Stimulated activated CD4-positive, alpha-beta T cell treated with anti-CD3 and anti-CD28 coated beads, TNF-alpha, amount 100 ng/mL, for 4 hours (primary cell): ENCODE measurements at places on chromosomes 12 and 14.

- DNase-seq = no peak
These were observed 23.2 kb upstream of the BICD1 start for GRCh38 chr12:32083489-32083888.

DNA sequence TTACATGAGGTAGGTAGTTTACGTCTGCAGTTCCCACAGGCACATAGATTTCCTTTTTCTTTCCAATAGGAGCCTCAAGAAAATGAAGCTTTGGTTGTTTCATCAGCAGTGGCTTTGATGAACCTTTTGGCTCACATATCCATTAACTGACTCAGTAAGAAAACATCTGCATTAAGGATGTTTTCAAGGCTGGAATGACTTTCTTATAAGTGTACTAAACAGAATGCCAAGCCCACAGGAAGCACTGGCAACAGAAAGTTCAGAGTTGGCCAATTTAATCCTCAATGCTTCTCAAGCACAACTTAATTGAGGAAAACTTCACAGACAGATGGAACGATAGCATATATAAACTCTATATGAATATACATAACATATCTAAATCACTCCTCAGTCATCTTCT is 63.5 kb downstream of the ST8SIA1 start:
- DNase-seq = no peak

GRCh38 chr14:63854330-63854729 is 1.5 kb downstream of the SYNE2 start:
- no peak for DNase-seq

DNA sequence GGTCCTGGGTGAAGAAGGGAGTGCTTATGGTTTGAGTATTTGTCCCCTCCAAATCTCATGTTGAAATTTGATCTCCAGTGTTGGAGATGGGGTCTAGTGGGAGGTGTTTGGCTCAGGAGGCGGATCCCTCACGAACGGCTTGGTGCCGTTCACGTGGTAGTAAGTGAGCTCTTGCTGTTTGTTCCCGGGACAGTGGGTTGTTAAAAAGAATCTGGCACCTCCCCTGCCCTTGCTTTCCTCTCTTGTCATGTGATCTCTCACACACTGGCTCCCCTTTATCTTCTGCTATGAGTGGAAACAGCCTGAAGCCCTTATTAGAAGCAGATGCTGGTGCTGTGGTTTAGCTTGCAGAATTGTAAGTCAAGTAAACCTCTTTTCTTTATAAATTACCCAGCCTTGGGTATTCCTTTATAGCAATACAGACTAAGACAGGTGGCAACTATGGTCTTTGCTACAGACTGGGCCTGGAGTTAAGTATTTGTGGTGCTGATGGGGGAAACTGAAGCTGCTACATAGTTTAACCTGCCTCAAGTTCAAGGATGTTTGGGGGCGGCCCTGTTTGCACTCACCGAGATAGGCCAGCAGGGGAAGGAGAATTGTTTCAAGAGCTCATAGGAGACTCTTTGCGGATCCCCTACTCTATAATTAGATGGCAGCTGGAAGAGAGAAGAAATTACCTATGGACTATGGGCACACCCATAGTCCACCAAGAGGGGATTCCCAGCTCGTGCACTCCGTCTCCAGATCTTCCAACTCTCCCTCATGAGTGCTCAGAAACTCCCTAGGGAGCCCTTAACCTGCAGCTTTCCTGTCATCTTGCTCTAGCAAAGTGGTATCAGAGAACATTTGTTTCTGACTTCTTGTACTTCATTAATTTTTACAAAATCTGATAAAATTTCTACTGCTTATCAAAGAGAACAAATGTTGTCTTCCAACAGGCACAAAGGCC is 164.6 kb downstream of the SLC15A5 start:
- DNase-seq = no peak

DNA sequence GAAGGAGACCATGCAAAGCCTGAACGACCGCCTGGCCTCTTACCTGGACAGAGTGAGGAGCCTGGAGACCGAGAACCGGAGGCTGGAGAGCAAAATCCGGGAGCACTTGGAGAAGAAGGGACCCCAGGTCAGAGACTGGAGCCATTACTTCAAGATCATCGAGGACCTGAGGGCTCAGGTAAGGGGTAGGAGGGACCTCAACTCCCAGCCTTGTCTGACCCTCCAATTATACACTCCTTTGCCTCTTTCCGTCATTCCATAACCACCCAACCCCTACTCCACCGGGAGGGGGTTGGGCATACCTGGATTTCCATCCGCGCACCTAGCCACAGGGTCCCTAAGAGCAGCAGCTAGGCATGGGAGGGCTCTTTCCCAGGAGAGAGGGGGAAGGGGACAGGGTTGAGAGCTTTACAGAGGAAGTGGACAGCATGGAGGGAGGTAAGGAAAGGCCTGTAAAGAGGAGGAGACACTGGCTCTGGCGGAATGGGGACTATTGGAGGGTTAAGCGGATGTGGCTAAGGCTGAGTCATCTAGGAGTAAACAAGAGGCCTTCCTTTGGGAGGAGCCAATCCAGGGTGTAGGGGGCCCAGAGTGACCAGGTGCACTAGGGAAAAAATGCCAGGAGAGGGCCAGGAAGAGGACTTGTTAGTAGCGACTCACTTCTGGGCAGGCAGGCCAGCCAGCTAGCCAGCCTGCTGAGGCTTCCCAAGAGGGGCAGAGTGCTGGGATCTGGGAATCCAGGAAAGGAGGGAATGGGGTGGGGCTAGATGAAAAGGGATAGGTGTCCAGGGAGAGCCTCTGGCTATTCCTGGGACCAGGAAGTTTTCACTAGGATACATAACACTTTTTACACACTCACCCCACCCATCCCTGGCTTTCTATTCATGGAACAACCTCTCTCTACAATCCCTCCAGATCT is 754 bp downstream of the KRT18 start:
- no peak for DNase-seq

DNA sequence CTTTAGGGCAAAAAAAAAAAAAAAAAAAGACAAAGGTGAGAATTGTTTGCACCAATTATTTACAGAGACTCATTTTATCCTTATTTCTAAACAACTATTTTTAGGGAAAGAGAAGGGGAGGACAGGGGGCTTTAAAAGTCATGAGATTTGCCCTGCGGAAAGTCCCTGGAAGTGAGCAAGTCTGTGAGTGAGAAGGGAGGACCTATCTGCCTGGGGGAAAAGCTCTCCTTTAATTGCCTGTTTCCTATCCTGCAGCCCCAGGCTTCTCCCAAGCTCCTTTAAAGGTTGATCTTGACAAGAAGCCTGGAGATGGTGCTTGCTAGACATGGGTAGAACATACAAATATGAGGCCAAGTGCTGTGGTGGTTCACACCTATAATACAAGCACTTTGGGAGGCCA is 8.3 kb upstream of the CHST11 start:
- DNase-seq = no peak

DNA sequence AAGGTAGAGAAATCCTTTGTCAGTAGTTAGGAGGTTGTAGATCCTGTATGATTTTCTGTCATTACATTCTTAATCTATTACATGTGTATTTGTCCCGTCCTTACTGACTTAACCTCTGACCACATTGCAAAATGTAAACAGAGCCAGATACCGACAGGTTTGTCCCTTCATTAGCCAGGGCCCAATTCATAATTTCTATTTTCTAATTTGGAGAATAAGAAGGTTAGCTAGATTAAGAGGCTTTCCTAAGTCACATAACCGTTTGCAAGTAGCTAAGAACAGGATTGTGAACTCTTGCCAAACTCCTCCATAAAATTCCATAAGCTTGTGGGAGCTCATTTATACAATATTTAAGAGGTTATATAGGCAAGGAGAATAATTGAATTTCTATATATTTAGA is 352.6 kb downstream of the RAD51B start:
- DNase-seq = no peak

GRCh38 chr12:46483572-46484395 is 111.2 kb upstream of the SLC38A2 start:
- DNase-seq = no peak

GRCh38 chr12:107228076-107228475 is 134.7 kb upstream of the CRY1 start:
- no peak for DNase-seq

DNA sequence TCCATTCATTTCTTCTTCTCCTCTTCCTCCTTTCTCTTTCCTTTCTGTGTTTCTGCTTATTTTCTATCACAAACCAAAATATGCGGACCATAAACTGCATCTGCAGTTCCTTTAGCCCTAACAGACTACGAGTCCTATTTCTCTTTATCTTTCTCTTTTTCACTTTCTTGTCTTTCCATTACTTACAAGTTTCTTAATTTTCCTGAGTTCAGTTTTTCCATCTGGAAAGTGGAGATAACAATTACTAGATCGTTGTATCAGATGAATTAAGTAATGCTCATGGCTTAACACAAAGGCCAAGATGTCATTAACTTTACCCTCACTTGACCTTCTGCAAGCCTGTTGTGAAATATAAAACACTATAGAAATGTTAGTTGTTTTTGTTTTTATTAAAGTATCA is 983 bp upstream of the COPS7A start:
- no peak for DNase-seq

DNA sequence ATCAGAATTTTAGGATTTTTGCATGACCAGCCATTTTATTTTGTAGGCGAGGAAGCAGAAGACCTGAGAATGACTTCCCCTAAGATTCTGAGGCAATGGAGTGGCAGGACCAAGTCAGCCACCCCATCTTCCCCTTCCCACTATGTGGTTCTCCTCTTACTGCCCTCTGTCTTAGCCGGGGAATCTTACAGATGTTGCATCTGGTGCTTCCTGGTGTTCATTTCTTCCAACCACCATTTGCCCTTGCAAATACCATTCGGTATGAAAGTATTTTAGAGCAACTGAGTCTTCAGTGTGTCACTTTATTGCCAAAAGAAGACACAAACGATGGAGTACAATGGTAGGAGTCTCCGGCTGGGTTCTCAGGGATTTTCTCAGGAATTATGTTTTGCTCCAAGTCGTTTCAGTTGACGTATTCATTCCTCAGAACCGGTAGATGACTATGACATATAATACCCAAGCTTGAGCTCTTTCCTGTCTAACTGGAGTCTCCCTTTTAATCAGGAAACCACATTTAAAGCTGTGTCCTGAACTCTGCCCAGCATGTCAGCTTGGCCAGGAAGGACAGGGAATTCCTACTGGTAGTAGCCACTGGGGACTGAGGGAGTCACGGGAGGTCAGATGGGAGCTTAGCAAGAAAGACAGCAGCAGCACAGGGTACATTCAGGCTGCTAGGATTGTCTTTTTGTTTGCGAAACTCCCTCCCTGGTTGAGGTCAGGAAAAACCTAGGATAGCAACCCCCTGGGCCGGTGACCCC is 87.0 kb downstream of the SAMD4A start:
- no peak for DNase-seq

- DNase-seq = no peak
These were observed 30.3 kb upstream of the INSM2 start for GRCh38 chr14:35503646-35504045.

- no peak for DNase-seq
These were observed 99.9 kb downstream of the PPM1H start for GRCh38 chr12:62834971-62835547.

DNA sequence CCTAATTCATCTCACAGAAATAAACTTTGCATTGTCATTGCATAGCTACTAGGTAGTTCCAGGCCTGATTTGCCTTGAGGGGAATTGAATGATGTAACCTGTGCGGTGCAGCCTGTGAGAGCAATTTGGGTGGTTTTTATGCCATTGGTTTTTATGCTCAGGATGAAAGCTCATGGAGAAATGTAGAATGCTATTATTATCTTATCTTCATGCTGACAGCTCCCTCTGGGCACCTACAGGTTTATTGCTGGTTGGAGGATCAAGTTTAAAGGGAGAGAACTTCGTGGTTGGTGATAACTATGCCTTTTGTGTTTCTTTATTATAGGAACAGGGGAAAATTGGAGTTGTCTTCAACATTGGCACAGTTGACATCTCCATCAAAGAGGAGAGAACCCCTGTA is 547.9 kb downstream of the DIO2 start:
- DNase-seq = no peak

- DNase-seq = no peak
These were observed 319.1 kb upstream of the RGS6 start for GRCh38 chr14:71613168-71613567.

- DNase-seq = no peak
These were observed 7.2 kb downstream of the FUT8 start for GRCh38 chr14:65419593-65420252.

DNA sequence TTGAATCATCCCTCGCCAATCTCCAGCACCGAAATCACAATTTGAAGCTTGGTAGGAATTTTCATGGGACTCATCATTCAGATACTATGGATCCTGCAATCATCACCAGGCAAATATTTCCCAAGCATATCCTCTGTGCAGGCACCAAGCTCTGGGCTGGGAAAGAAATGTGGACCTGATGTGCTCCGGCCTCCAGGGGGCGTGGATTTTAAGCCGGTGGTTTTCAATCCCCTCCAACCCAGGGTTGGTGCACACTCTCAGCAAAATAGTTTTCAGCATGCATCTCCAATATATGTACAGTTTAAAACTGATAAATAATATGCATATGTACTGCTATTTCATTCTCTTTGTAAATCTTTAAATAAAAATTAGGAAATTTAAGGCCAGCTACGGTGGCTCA is 98.9 kb downstream of the RBM19 start:
- DNase-seq = no peak

GRCh38 chr14:72423957-72424356 is 469.9 kb downstream of the DPF3 start:
- no peak for DNase-seq

DNA sequence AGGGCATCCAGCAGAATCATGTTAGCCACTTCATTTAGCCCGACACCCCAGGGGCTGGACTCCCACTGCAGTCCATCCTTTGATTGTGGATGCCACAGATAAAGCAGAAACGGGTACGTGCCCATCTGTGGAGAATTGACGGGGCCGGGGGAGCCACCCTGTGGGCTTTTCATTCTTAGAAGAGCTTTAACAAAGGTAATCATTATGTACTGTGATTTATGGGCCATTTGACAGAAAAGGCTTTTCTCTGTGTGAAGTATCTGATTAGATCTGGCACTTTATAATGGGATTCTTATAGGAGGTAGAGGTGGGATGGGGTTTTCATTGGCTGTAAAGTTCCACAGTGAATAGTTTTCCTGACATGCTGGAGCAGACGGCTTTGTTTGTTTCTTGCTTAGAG is 40.4 kb downstream of the AACS start:
- DNase-seq = no peak

GRCh38 chr14:59707778-59708561 is 131.4 kb upstream of the CCDC175 start:
- no peak for DNase-seq
